ENCODE measurements at places on chromosomes 1 and 21.

GRCh38 chr1:88801575-88802208 is 89.7 kb downstream of the GTF2B start:
- DNase-seq: no peak

DNA sequence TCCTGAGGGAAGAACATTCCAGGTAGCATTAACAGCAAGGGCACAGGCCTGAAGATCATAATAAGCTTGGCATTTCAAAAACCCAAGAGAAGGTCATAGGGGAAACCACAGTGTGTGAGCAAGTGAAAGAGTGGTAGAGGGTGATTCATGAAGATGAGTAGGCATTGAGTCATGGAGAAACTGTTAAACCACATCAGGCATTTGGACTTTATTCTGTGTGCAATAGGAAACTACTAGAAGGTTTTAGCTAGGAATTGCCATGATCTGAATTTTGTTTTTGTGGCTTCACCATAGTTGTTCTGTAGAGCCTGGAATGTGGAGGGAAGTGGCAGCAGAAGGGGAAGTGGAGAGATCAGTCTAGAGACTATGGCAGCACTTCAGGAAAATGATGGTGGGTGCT is 359.0 kb upstream of the PTBP2 start:
- no peak for DNase-seq

- no peak for DNase-seq
Observed at GRCh38 chr1:170700842-170701615, 37.1 kb downstream of the PRRX1 start.

- no peak for DNase-seq
Observed at GRCh38 chr21:32753818-32754585, 17.6 kb downstream of the PAXBP1 start.

DNA sequence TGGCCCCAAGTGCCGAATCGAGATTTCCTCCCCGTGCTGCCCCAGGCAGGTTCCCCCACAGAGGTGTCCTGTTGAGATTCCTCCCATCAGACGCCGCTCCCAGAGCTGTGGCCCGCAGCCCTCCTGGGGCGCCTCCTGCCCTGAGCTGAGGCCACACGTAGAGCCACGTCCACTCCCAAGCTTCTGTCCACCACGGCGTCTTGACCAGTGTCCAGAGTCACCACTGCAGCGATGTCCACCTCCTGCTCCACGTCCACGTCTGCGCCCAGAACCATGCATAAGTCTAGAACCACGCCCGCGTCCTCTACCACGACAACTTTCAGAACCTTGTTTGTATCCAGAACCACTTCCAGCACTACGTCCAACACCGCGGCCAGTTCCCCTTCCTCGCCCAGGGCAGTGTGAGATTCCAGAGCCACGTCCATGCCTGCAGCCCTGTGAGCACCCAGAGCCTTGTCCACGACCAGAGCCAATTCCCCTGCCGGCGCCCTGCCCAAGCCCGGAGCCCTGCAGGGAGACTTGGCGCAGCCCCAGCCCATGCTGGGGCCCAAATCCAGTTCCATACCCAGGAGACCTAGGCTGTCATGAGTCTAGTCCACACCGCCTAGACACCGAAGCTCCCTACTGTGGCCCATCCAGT is 2.8 kb downstream of the KPRP start:
- no peak for DNase-seq

DNA sequence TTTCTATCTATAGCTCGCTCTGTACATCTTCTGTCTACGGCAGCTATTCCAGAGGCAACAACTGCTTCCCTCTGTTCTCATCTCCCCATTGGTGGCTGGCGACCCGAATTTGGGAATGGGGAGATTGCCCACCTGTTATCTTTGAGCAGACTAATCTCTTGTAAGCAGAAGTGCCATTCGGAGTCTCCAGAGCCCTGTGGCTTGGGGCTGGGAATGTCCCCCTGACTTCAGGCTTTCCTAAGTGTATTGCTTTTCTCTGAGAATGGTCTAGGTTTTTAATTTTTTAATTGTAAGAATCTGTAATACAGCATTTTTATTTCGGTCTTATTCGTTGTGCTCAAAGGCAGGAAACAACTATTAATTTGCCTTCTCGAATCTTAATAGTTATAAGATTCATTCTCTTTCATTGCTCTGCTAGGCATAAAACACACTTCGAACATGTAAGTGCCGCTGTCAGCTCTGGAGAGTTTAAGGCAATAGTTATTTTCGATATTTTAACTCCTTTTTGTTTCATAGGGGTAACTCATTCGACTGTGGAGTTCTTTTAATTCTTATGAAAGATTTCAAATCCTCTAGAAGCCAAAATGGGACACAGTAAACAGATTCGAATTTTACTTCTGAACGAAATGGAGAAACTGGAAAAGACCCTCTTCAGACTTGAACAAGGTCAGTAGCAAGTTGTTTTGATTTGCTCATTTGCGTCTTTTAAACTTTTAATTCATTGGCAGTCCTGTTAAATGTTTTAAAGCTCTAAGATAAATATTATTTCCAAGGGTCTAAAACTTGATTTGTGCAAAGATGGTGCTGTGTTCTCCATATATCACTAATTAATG is 514 bp downstream of the AGL start:
- DNase-seq: no peak

- peak; percentile 82 for DNase-seq
Observed at GRCh38 chr1:45803299-45803780, at the start of gene MAST2. Gene MAST2 (plus strand): TSS chr1:45803612. CDS start chr1:45803896, 284 bp downstream.

DNA sequence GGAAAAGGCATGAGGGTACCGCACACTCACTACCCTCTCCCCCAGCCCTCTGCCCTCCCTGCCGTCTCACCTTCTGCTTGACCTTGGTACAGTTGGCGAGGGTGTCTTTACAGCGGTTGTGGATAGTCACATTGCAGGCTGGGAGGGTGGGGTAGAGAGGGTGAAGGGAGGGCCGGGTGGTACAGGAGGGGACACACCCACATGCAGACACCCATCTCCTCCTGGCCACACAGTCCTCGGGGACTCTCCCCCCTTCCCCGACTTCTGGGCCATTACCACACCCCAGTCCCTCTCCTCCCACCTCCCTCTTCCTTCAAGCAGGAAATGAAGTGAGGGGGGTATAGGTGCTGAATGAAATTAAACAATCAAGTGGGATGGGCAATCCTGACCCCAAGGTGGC is 11.6 kb downstream of the ARHGEF2 start:
- DNase-seq: no peak
